ENCODE measurements at places on chromosomes 1 and 21.

DNA sequence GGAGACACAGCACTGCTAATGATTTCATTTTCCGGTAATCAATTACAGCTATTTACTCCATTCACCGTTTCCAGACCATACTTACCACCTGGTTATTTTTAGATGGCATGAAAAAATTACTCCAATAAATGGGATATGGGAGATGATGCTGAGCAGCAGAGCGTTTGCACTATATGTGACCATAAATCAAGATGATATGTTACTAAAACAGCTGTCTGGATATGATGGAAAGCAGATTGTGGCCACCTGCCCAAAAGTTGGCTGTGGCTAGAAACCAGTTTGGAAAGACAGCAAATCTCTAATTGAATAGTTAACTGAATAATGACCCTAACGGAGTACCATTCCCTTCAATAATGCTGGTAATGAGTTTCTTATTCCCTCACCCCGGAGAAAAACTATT lies 22.5 kb upstream of the KCTD3 start:
- no peak for DNase-seq

DNA sequence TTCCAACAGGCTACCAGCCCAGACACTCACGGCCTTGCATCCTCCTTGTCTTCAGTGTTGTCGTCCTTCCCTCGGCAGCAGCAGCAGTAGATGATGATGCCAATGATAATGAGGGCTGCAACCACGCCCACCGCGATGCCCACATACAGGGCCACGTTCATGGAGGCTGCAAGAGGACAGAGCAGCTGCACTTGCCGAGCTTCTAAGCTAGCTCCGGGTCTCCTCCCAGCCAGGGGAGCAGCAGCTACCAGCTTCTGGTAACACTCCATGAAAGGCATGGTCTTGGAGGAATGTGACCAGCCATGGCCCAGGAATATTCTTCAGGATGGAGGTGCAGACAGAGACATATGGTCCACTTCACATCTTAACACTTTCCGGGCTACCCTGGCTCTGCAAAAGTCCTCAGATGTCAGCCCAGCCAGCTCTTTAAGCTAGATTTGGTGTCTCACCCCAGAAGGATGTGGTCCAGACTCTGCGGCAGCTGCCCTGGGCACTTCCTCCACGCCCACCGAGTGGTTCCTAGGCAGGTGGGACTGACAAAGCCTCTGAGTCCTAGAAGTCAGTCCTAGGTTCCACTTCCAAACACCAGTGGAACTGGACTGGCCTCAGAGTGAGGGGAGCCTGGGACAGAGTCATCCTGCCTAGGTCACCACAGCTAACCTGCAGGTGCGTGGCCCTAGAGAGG lies 35.1 kb downstream of the GPA33 start:
- no peak for DNase-seq

GRCh38 chr1:210374600-210374953 lies 45.9 kb downstream of the HHAT start:
- DNase-seq, result no peak

DNA sequence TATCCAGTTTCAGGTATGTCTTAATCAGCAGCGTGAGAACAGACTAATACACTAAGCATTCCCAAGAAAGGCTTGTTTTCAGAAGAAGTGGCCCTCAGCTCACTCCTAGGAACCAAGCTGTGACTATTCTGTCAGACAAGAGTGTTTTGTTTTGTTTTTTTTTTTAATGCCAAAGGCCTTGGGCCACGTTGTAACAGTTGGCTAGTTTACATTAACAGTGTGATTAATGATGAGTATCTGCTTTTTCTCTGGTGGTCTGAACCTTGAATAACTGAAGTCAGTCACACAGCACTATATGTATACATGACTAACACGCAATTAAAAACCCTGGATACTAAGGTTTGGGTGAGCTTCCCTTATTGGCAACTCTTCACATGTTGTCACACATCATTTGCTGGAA lies 21.9 kb downstream of the DPYD start:
- no peak for DNase-seq

GRCh38 chr1:201391651-201392511 lies 7.2 kb downstream of the LAD1 start:
- no peak for DNase-seq

Measured in activated CD4-positive, alpha-beta T cell treated with anti-CD3 and anti-CD28 coated beads for 4 hours (primary cell).